Head of caudate nucleus (tissue), 42 donors: ENCODE measurements at places on chromosomes 12 and 14.

GRCh38 chr12:131226345-131227265 is 272.9 kb downstream of the ADGRD1 start:
- DNase-seq = no peak

GRCh38 chr14:85529803-85530574 is at the start of gene FLRT2:
FLRT2 (plus strand) TSS chr14:85530144; CDS start chr14:85621515, 91,371 bp downstream.
- DNase-seq = peak; percentile 77

- peak; percentile 96 for DNase-seq
Measured at GRCh38 chr14:89417091-89417464, at the start of gene FOXN3. FOXN3 (minus strand) TSS chr14:89417233; CDS start chr14:89412476, 4,757 bp downstream.

GRCh38 chr14:35335388-35336092 is 43.4 kb downstream of the PSMA6 start:
- DNase-seq = peak; percentile 37

DNA sequence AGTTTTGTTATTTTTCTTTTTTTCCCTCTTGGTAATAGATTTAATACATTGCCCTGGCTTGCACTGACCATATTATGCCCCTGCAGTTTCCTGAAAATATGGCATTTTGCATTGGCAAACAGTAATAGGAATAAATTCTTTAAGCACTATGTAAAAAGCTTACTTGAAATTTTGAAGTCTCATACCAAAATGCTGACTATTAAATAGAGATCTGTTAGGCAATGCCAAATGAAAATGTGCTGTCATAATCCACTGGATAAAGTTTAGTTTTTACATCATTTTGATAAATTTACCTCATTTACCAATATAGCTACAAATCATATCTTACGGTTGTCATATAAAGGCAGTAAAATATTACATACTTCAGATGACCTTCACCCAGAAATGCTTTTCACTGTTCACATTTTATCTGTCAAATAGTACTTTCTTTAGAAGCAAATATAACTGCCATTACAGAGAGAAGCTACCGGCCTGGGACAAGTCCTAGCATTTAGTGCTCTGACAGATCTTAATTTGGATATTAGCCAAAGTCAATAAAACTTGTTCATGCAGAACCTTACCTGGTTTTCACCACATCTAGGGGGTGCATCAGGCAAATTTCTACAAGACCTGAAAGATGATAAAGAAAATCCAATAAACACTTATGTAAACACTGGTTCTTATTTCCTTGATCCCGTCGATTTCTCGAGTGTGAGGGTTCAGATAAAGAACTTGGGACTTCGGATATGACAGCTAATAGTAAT is 212.9 kb downstream of the PAX9 start:
- DNase-seq = no peak

DNA sequence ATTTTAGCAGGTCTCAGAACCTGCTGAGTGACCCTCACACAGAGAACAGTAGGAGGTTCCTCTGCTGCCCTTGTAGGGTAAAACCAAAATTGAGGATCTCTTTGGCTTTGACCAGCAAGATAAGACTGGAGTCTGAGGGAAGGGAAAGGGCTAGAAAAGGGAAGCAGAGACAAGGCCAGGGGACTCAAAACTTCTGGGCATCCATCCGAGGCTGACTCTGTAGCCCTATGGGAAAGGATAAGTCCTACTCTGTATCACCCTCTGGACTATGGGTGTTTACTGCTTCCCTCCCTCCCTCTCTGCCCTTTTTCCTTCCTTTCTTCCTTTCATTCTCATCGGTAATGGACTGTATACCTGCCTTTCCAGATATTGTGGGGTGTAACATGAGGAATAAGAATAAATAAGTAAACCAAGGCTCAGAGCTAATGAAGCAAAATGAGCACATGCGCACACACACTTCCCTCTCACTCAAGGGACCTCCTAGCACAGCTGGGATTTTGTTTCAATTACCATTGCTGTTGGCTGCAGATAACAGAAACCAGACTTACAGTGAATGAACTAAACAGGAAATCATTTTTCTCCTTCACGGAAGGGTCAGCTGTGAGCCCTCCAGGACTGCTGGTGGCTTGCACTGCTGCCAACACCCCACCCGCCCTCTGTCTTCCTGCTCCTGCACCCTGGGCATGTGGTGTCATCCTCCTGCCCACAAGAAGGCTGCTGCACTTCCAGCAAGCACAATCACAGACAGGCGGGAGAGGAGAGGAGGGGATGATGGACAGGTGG is 404.4 kb upstream of the CCDC196 start:
- no peak for DNase-seq

DNA sequence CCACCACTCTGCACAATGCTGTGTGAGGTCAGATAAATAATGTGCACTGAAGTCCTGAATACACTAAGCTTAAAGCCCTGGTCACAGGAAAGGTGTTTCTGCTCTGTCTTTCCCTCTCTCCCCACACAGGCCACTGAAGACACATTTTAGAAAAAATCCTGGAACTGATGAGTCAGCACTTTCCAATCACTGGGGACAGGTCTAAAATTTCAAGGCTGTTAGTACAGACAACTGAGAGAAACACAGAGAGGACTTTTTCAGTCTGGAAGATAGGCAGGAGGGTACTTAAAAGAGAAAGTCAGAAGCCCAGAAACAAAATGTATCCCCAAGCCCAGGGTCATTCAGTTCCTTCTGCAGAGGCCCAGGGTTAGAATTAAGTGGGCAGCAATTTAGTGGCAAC is 333.9 kb upstream of the CCDC196 start:
- no peak for DNase-seq
